ENCODE measurements at places on chromosomes 3 and 15. TPM values are rescaled to one million over a fixed set of nuclear protein-coding genes. Genes with fewer than 3 reads are reported as not detected.

The UCN2 gene
- total RNA-seq, result not detected

The ROPN1 gene
- not detected for total RNA-seq

GRCh38 chr3:102141096-102141927 is 292.0 kb downstream of the NFKBIZ start:
- peak overlapping the region; percentile 62 for H3K27ac ChIP-seq
- DNase-seq, result peak; percentile 76
- H3K4me3 ChIP-seq, result no peak overlapping the region
- no peaks in the 10 kb centered on the region for H3K36me3 ChIP-seq
- H3K27me3 ChIP-seq, result no peaks in the 10 kb centered on the region
- H3K4me1 ChIP-seq, result peaks cover 20% of the 10 kb centered on the region

DNA sequence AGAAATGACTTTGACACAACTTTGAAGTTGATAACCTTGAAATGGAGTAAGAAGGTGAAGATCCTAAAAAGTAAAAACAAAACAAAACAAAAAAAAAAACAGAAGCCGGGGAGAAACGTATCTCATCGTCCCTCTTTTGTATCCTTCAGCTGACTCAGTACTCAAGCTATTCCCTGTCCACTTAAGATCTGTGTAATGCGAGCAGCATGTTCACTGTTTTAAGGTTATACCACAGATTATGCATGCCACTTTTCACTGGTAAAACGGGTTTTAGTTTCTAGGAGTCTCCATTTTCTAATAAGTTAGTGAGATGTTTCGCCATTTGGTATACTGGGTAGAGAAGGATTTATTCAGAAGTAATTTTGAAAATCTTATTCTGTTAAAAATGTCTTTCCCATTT is 324.3 kb downstream of the FEZF2 start:
- DNase-seq, result no peak
- no peaks in the 10 kb centered on the region for H3K4me1 ChIP-seq
- no peaks in the 10 kb centered on the region for H3K36me3 ChIP-seq
- no peak overlapping the region for H3K27ac ChIP-seq
- no peaks in the 10 kb centered on the region for H3K27me3 ChIP-seq

GRCh38 chr3:144148356-144148755 is 176.7 kb downstream of the DIPK2A start:
- H3K4me1 ChIP-seq, result no peaks in the 10 kb centered on the region
- no peaks in the 10 kb centered on the region for H3K36me3 ChIP-seq
- no peak overlapping the region for H3K4me3 ChIP-seq
- no peak overlapping the region for H3K27ac ChIP-seq

DNA sequence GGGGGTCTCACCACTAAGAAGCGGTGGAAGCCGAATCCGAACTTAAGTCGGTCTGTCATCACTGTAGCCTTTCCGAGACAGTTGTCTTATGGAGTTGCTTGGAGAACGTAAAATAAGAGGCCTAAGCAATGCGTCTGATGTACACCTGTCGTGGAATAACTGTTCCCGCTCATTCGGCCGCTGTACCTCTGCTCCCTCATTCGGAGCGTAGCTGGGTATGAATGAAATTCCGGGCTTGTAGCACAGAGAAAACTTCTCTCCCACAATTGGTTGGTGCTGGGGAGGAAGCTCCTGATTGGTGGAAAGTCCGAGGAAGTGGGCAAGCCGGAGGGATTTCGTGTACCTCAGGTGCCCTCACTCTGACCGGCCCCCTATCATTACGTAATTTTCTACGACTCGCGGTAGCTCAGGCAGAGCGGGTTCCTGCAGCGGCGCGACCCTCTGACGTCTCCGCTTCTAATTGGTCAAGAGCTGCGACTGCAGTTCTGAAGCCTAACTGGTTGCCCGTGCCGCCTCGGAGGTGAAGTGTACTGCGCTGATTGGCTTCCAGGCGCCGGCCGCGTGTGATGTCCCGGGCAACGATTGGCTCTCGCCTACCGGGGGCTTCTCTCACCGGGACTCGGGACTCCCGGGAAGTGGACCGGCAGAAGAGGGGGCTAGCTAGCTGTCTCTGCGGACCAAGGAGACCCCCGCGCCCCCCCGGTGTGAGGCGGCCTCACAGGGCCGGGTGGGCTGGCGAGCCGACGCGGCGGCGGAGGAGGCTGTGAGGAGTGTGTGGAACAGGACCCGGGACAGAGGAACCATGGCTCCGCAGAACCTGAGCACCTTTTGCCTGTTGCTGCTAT is at the start of gene DNAJB11:
Gene DNAJB11, plus strand, starts transcription at position 625 of the 845 bp plus-strand sequence. Its CDS starts 178 bp downstream, at position 803.
- no peaks in the 10 kb centered on the region for H3K36me3 ChIP-seq
- peak within 1 kb of the TSS; percentile 67 for H3K27ac ChIP-seq
- no peaks in the 10 kb centered on the region for H3K27me3 ChIP-seq
- peak; percentile 100 for DNase-seq

DNA sequence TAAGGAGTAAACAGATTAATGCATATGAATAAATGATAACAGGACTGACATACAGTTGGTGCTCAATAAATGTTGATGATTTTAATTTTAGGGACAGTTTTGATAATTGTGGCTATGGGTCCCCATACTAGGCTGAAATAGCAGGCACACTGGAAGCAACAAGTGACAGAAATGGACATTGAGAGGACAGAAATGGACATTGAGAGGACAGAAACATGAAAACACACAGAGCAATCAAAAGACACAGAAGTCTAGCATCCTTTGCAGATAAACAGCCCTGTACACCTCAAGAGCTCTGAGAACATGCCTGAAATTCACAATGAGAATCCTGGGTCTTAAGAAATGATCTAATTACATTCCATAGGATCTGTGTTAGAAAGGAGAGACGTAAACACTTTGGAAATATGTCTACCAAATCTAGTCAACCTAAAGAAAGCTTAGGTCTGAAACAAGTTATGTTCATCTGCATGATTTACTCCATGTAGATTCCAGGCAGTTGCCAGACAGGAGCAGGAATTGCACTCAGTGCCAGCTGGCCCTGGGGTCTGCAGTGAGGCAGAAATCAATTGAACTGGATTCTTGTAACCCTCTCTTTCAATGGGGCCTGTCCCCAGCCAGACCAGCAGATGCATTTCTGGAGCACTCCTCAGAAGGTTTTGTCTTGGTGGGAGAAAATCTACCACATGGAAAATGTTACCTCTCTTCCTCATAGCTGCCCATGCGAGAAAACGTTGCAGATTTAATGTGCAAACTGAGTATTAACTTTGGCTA is 60.3 kb downstream of the SYNM start:
- no peaks in the 10 kb centered on the region for H3K27me3 ChIP-seq
- no peak overlapping the region for H3K27ac ChIP-seq
- H3K4me1 ChIP-seq, result peaks cover 13% of the 10 kb centered on the region
- DNase-seq, result no peak
- no peaks in the 10 kb centered on the region for H3K36me3 ChIP-seq

The ACTRT3 gene
- total RNA-seq, result 5.1 TPM

DNA sequence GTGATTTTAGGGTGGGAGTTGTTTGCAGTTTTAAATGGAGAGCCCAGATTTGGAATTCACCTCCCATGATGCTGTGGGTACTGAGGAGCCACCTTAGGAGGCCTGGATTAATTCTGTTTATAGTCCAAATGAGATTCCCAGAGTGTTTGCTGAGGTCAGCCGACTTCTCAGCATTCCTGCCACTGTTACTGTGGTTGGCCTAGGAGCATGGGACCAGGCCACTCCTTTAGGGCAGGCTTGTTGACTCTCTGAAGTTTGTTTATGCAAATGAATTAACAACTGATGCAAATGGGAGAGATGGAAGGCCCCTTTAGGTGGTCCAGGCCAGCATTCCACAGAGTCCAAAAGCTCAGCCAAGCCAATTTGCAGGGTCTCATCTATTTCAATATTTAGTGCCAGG is 46.1 kb downstream of the CACNA2D3 start:
- no peaks in the 10 kb centered on the region for H3K4me1 ChIP-seq
- no peak for DNase-seq
- no peak overlapping the region for H3K27ac ChIP-seq
- H3K4me3 ChIP-seq, result no peak overlapping the region

- no peak for DNase-seq
- H3K4me3 ChIP-seq, result no peak overlapping the region
- no peaks in the 10 kb centered on the region for H3K36me3 ChIP-seq
Measured at GRCh38 chr3:126859415-126860246, 123.3 kb upstream of the PLXNA1 start.

DNA sequence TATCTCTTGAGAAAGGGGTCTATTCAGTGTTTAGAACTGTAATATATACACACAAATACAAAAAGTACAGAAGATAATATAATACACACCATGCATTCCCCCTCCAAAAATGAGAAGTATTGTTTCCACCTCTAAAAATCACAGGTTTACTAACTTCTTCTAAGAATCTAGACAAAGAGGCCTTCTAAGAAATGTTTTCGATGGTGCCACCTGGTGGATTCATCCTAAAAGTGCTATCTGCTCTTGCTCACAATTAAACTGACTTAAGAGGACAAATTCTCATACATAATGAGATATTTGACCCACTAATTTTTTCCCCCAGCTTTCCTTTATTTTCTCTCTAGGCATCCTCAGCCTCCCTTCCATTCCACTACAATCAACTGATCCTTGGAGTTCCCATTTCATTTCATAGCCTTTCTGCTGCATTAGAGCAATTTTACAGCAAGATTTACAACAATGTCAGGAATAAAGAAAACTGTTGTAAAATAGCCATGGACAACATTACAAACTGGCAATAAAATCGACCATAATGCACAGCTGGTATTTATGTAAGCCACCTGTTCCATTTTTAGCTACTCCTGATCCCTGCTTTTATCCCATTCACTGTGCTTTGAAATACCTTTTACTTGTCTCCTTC is 124.6 kb downstream of the ARRDC4 start:
- no peak overlapping the region for H3K4me3 ChIP-seq
- no peaks in the 10 kb centered on the region for H3K4me1 ChIP-seq
- no peak overlapping the region for H3K27ac ChIP-seq
- H3K36me3 ChIP-seq, result no peaks in the 10 kb centered on the region
- no peaks in the 10 kb centered on the region for H3K27me3 ChIP-seq

GRCh38 chr15:42048821-42049200 is 28.0 kb upstream of the PLA2G4E start:
- no peaks in the 10 kb centered on the region for H3K4me1 ChIP-seq
- no peaks in the 10 kb centered on the region for H3K36me3 ChIP-seq
- H3K27me3 ChIP-seq, result peaks cover 9% of the 10 kb centered on the region
- DNase-seq, result no peak
- no peak overlapping the region for H3K27ac ChIP-seq

DNA sequence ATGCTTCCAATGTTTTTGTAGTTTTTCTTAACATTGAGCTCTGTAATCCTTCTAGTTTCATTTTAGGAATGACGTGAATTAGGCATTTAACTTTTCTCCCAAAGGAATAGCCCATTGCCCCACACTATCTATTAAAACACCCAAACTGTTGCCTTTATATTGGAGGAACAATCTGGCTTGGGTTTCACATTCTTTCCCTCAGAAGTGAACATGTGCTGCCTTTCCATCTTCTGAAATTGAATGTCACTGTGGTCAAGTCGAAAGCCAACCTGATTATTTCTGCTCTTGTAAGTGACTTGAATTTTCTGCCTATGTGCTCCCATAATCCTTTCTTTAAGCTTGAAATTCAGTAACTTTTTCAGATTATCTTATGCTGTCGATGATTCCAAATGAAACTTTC is 214.5 kb downstream of the SLC9A9 start:
- H3K4me3 ChIP-seq, result no peak overlapping the region
- H3K27ac ChIP-seq, result no peak overlapping the region
- no peaks in the 10 kb centered on the region for H3K36me3 ChIP-seq
- DNase-seq, result no peak

- no peak overlapping the region for H3K27ac ChIP-seq
- no peak overlapping the region for H3K4me3 ChIP-seq
- H3K36me3 ChIP-seq, result no peaks in the 10 kb centered on the region
Measured at GRCh38 chr3:71518089-71518488, 65.4 kb downstream of the FOXP1 start.

- H3K27ac ChIP-seq, result no peak overlapping the region
- no peaks in the 10 kb centered on the region for H3K4me1 ChIP-seq
- H3K4me3 ChIP-seq, result no peak overlapping the region
- no peaks in the 10 kb centered on the region for H3K36me3 ChIP-seq
Measured at GRCh38 chr15:22811640-22812039, 25.2 kb downstream of the NIPA1 start.

DNA sequence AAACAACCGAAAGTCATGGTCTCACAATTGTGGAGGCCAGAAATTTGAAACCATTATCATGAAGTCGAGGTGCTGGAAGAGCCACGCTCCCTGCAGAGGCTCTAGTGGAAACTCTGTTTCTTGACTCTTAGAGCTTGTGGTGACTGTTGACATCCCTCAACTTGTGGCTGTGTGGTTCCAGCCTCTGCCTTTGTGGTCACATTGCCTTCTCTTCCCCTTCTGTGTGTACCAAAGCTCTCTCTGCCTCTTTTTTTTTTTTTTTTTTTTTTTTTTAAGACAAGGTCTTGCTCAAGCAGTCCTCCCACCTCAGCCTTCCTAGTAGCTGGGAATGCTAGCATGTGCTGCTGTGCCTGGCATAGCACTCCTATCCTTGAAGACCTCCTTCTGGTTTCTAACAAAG is 48.7 kb upstream of the CRTC3 start:
- H3K27ac ChIP-seq, result no peak overlapping the region
- no peak overlapping the region for H3K4me3 ChIP-seq
- H3K36me3 ChIP-seq, result peaks cover 43% of the 10 kb centered on the region
- H3K4me1 ChIP-seq, result peaks cover 11% of the 10 kb centered on the region
